Smooth muscle cell of trachea (primary cell): ENCODE measurements at places on chromosomes 6 and 20. TPM values are rescaled to one million over a fixed set of nuclear protein-coding genes. Genes with fewer than 3 reads are reported as not detected.

Gene ADGRF5
- under 0.01 and 0.15 TPM in 2 replicates for total RNA-seq

Gene CCM2L
- not detected in 2 replicates for total RNA-seq

Gene HLA-DOB
- 0.29 TPM in 1 of 2 replicates, not detected in the other for total RNA-seq

Gene LINC00237
- not detected in 2 replicates for total RNA-seq

Gene TMEM74B
- total RNA-seq: 0.15 TPM in 1 of 2 replicates, not detected in the other
